IPS DF 19.7 (cell line): ENCODE measurements at places on chromosomes 2 and 18.

- no peak for DNase-seq
Observed at GRCh38 chr2:143786026-143786765, 657.0 kb downstream of the ARHGAP15 start.

DNA sequence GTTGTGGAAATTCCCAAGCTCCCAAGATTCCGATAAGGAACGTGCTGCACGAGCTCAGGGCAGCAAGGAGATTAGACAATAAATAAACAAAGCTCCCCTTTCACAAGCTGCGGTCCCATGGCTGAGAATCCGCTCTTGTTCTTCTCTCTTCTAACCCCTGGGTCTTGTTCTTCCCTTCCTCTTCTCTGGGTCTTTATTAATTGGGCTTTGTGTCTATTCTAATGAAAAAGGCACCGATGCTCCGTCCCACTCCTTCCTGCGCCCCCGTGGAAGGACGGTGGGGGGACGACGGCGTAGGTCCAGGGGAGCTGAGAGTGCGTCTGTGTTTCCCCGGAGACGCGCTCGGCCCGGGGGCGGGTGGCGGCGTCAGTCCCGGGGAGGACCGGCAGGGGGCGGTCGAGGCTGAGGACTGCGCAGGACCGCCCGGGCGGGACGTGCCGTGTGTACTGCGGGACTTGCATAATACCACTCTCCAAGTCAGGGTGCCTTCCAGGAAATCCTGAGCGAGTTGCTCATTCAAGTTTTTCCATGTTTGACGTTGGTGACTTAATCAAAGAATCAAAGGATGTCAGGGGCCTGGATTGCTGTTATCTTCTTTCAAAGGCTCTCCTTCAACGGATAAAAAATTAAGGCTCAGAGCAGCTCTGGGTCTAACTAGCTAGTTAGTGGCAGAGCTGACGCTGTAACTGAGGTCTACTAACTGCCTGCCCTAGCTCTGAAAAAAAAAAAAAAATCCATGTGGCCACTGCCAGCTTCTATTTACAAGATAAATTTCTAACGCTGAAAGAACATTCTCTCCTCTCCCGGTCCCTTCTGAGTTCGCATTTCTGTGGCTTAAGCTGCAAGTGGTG is 321.4 kb downstream of the TGIF1 start:
- DNase-seq = peak; percentile 12

- DNase-seq = no peak
Observed at GRCh38 chr2:237128026-237128703, 42.5 kb downstream of the COPS8 start.

DNA sequence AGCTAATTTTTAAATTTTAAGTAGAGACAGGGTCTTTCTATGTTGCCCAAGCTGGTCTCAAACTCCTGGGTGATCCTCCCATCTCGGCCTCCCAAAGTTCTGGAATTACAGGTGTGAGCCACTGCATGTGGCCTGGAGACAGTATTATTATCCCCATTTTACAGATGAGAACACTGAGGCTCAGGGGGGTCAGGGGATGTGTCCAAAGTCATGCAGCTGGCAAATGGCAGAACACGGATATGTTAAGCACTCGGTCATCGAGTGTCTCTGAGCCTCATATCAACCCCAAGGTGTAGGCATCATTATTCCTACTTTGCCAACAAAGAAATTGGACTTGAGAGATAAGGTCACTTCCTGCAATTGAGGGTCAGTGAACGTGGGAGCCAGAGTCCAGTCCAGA is 12.6 kb downstream of the KCNK3 start:
- no peak for DNase-seq

DNA sequence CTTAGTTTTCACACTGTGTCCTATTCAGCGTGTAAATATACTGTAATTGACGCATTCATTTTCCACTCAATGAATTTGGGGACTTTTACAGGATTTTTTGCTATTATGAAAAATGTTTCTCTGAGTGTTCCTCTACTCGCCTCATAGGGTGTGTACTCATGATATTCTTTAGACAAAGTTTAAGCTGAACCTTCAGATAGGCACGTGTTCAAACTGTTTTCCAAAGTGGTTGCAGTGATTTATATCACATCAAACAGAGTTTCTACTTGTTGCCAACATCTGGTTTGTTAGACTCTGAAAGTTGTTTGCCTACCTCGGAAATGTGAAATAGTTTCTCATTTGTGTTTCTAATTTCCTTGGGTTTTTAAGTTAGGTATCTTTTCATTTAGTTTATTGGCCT is 46.4 kb upstream of the IL1R1 start:
- DNase-seq = no peak

GRCh38 chr2:47437287-47437686 is 34.3 kb downstream of the MSH2 start:
- no peak for DNase-seq

DNA sequence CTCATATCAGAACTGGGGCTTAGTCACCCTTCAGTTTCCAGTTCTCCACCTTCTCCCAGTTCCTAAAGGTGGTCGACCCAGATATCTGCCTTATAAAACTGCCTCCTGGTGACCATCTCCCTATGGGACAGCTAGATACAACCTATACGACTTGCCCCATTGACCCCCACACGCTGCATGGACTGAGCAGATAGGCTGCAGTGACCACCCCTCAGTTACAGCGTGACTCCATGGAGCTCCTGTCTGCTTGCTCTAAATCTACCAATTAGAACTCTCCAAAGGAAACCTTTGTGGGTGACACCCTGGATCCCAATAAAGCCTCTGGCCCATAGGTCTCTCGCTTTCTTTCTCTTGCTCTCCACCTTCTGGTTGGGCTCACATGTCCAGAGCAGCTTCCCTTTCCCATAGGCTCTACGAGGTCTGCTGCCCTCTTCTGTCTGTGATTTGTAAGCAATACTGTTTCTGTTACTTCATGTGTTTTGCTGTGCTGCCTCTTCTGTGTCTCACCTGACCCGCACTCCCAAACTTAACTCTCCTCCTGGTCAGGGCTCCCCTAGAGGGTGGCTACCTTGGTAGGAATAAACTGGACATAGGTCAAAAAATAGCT is 971.3 kb upstream of the FAM98A start:
- peak; percentile 35 for DNase-seq

- no peak for DNase-seq
Observed at GRCh38 chr2:102788885-102789260, 27.0 kb downstream of the TMEM182 start.

DNA sequence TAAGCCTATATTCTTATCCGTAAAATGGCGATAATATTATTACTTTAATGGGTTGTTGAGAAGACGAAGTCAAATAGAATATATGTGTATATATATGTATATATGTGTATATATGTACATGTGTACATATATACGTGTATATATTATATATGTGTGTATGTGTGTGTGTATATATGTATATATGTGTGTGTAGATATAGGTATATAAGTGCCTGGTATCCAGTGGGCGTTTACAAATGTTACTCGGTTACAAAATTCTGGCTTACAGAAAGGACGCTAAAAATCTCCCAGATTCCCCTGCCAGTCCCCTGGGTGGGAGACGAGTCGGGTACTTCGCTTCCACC is 295 bp upstream of the MTX2 start:
- DNase-seq = no peak

DNA sequence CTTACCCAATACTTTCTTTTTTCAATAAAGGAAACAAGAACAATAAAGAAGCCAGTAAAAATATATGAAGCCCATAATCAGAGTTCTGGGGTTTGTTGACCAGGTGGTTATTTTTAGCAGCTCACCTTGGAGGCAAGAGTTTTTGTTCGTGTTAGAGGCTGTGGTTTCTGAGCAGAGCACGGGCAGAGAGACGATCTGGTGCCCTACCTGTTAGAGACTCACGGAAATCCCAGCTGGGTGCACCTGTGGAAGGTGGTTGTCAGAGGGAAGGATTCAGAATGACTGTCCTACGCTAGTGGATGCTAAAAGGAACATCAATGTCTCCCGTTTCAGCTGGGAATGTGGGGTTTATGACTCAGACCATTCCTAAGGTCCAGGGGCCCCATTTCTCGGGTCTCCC is 87.6 kb downstream of the NRP2 start:
- no peak for DNase-seq

GRCh38 chr2:62042944-62043343 is 137.5 kb downstream of the COMMD1 start:
- DNase-seq = no peak

- no peak for DNase-seq
Observed at GRCh38 chr2:85355073-85355410, 473 bp downstream of the ELMOD3 start.

GRCh38 chr18:78733762-78734613 is 245.6 kb upstream of the SALL3 start:
- no peak for DNase-seq

- DNase-seq = peak; percentile 25
Observed at GRCh38 chr2:150977296-150977695, 284.4 kb downstream of the RBM43 start.

GRCh38 chr2:27904405-27904665 is 13.8 kb downstream of the BABAM2 start:
- DNase-seq = no peak

GRCh38 chr2:176138923-176139660 is 9.6 kb downstream of the HOXD8 start:
- no peak for DNase-seq

DNA sequence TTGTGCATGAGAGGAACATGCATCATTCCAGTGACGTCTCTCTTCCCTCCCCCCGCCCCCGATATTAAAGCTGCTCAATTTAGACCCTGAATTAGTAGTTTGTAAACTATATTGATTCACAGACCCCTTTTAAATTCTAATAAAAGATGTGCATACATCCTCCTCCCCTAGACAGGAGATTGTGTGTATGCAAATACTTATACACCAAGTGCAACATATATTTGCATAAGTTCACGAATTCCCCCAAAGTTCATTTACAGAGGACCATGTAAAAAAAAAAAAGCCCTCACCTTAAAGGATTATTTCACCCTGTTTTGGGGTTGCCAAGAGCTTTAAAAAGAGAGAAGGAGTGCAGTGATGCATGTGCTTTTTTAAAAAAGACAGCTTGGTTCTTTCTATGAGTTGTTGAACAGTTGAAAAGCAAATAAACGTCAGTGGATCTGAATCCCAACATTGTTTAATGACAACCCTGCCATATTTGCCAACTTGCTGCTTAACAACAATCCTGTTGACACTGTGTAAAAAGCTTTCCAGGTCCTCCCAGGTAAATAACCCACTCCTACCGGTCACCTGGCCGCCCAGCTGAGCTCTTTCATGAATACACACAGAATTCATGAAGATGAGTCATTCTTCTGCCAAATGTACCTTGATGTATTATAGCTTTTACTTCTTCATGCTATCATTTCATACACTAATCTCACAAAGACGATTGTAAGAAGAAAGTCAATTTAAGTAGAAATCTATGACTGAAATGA is 211.5 kb downstream of the IKZF2 start:
- no peak for DNase-seq

DNA sequence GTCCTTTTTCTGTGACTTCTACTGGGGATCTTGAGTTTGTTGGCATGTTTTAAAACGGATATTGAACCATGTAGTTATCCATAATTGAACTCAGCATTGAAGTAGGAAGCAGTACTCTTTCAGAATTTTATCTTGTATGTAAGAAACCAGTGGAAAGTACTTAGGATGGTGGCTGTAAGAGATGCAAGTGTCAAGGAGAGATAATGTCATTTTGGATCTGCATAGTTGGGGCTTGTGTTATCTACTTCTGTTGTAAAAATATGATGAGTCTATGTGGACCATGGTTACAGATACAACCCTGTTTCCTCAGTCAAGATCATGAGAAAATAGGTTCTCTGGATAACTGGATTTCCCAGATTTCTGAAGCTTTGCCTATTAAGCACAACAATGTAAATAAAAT is 113.7 kb downstream of the NAB1 start:
- no peak for DNase-seq

- no peak for DNase-seq
Observed at GRCh38 chr2:218166791-218167190, at the start of gene CXCR1. CXCR1 (minus strand) TSS chr2:218166962; CDS start chr2:218165211, 1,751 bp downstream.

DNA sequence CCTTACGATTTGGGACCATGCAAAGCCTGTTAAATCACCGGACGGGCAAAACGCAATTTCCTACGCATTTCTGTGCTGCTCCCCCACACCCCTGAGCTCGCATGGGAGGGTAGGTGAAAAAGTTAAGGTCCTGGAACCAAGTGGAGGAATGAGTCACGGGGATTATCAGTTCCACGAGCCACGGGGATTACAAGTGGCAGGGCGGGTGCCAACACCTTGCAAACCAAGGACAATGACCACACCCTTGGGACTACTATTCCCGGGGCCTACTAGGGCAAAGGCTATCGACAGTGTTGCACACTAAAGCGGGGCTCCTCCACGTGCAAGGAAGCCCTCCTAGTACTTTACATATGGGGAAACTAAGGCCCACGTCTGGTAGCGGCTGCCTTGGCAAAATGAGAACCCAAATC is 447 bp downstream of the RETSAT start:
- DNase-seq = no peak

DNA sequence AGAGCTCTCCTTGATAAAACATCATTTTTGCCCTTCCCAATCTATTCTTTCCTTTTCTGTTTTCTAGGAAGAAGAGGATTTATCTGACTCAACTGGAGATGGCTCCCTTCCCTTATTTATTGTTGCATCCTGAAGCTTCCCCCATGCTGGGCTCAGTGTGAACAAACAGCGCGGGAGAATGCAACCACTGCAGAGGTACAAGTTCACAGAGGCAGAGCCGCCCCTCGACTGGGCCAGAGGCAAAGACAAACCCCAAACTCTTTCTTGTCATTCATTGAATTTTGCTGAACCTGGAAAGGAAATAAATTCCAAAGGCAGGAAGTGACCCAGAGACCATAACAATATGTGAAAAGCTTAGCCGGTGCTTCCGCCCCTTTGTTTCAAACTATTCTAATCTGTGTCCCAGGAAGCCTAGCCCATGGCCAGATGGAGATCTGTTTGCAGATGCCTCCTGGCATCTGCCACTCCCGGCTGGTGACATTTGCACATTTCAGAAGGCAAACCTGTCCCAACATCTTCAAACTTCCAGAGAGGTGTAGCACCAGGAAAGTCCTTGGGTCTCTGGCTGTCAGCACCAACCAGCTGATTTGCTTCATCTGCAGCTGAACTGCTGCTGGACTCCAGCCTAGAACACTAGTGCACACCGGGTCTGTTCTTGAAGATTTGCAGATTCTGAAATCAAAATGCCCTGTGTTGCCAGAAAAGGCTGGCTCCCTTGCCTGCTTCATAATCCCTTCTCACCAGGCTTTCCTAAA is 79.4 kb upstream of the MAP4K3 start:
- peak; percentile 82 for DNase-seq

- DNase-seq = no peak
Observed at GRCh38 chr2:238946318-238947242, 98.7 kb downstream of the TWIST2 start.

GRCh38 chr2:199583676-199584075 is 125.9 kb upstream of the SATB2 start:
- no peak for DNase-seq

DNA sequence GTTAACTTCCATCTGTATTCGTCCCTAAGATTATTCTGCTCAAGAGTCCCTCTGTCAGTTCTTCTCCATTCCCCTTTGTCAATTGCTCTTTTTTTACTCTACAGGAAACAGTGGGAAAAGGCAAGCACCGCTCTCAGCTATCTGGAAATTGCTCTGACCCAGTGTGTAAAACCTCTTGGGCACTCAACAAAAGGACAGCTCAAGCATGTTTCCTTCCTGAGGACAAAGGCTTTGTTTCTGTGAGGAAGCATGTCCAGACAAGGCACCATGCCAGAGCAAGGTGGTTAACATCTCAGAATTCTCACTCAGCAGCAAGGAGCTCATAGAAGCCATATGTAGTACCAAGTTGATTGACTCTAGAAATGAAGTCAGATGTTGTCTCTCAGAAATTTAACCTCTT is 735.6 kb downstream of the TSN start:
- no peak for DNase-seq
